ENCODE measurements at places on chromosomes 7 and 10.

- no peak for DNase-seq
Measured at GRCh38 chr7:24828891-24829661, 71.8 kb upstream of the GSDME start.

- DNase-seq: no peak
Measured at GRCh38 chr7:132934017-132934416, 147.9 kb downstream of the CHCHD3 start.

DNA sequence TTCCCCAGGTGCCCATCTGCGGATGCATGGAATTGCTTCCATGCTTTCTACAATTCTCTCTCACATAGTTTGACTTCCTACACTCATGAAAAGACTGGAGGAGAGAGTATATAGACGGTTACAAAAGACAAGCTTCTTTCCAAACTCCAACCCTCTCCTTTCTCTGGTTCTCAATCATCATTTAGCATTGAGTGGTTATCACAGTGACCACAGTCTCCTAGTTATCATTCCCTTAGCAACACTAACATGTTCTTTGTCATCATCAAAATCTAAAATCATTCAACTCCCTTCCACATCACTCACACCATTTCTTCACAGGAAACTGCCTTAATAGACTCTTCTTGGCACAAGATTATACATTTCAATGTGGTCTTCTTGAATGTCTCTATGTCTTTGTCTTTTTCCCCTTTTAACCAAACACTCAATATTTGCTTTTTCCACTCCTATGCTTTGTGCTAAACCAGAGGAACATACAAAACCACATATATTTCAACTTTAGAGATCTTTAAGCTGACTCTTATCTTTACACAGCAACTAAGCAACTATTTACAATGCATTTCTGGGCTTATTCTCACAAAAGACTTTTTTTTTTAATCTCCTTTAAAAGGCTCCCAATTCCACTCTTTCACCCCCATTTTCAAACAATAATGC, 126.3 kb downstream of the CNOT4 start:
- DNase-seq: no peak

- peak; percentile 45 for DNase-seq
Measured at GRCh38 chr10:84329196-84329611, 815 bp downstream of the CCSER2 start.

GRCh38 chr7:134470864-134471263, 12.0 kb upstream of the AKR1B1 start:
- no peak for DNase-seq
